ENCODE measurements at places on chromosomes 11 and 22.

GRCh38 chr22:30286813-30287647 is 2.3 kb downstream of the CASTOR1 start:
- DNase-seq = peak; percentile 73

GRCh38 chr11:120028897-120029258 is 109.0 kb downstream of the TRIM29 start:
- DNase-seq = no peak

GRCh38 chr11:87280143-87280542 is 242.4 kb downstream of the TMEM135 start:
- no peak for DNase-seq

DNA sequence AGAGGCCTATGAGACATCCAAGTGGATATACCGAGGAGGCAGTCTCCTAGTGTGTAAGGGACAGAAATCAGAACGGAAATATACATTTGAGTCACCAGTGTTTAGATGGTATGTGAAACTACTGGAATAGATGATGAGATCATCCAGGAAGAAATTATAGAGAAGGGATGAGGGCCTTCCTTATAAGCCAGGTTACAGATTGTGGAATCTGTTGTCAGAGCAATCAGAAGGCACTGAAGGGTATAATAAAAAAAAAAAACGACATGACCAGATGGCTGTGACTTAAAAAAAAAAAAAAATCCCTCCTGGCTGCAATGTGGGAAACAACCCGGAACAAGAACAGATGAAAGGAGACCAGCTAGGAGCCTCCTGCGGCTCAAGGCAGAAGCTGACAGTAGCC is 2.7 kb downstream of the MAJIN start:
- no peak for DNase-seq

DNA sequence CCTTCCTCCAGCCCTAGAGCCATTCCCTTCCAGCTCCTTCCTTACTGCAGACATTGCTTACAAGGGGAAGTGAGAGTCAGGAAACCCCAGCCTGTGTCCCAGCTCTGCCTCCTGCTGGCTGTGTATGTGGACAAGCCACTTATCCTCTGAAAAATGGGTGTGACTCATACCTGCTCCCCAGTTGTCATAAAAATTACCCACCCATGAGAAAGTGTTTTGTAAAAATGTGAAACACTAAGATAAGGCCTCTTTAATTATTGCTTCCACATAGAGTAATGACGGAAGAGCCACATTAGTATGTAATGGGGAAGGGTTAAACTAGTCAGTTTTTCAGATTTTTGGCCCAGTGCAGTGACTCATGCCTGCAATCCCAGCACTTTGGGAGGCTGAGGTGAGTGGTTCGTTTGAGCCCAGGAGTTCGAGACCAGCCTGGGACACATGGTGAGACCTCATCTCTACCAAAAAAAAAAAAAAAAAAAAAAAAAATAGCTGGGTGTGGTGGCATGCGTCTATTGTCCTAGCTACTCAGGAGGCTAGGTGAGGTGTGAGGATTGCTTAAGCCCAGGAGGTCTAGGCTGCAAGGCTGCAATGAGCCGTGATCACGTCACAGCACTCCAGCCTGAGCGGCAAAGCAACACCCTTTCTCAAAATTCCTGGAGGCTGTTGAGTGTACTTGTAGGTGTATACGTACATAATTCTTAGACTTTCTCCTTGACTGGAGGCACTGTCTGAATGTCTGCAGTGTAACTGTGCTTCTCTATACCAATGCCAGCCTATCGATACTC is 84.9 kb downstream of the CTTN start:
- DNase-seq = no peak

DNA sequence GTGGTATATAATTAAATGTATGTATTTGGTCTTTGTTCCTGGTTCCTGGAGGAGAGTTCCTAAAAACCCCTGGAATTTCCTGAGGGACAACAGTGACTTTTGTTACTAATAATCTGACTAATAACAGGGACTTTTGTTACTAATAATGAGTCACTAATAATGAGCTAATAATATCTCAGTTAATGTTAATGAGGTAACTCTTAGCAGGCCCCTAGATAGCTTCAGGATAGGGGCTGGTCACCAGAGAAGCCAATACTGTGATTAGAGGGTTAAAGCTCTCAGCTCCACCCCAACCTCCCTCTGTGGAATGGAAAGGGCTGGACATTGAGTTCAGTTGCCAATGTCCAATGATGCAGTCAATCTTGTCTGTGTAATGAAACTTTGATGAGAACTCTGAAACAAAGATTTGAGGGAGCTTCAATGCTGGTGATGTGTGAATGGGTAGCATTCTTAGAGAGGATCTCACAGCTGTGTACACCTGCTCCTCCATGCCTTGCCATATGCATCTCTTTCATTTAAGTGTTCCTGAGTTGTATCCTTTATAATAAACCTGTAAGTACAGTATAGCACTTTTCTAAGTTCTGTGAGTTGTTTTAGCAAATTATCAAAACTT is 1431.4 kb upstream of the TENM4 start:
- no peak for DNase-seq

GRCh38 chr22:39723899-39724351 is 153.4 kb downstream of the CACNA1I start:
- DNase-seq = no peak

- no peak for DNase-seq
These were observed 50.1 kb upstream of the MUC15 start for GRCh38 chr11:26622181-26622580.

DNA sequence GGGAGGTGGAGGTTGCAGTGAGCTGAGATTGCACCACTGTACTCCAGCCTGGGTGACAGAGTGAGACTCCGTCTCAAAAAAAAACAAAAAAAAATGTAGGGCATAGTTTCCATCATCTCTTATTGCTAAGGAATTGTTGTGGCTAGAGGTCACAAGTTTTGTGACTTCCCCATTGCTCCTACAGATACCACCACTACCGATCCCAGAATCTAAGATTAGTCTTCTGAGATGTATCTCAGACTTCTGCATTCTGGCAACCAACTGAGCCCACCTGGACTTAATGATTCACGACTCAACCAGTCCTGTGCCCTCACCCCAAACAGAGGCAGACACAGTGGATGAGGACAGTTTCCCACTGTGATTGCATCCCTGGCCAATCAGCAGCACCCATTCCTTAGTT is 148.9 kb downstream of the NECTIN1 start:
- DNase-seq = no peak

DNA sequence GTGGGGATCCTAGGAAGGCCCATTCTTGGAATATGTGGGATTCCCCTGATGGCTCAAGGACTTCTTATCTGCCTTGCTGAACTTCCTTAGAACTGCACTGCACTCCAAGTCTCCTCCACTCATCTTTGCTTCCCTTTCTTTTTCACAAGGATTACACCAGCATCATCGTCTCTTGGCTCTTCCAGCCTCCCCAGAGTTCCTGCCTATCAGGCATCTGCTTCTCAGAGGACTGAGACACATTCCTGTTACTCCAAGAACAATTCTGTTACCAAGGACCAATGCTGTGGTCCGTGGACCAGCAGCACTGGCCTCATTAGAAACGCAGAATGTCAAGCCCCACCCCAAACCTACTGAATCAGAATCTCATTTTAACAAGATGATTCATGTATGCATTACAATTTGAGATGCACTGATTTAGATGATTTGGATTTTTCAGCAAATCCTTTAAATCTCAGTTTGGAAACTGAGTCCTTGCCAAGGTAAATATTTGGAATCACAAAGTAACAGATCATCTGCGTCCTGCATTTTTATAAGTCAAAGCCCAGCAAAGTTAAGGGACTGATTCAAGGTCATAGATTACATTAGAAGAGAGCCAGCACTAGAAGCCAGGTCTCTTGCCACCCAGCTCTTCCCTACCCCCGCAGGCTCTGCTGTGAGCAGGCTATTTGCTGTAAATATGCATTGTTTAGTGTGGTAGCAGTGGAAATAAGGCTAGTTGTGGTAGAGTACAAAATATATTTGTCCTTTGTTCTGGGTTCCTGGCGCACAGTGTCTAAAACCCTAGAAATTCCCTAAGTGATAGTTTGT is 110.9 kb downstream of the SWAP70 start:
- DNase-seq = no peak

GRCh38 chr11:26143566-26144290 is 188.2 kb upstream of the ANO3 start:
- DNase-seq = no peak

DNA sequence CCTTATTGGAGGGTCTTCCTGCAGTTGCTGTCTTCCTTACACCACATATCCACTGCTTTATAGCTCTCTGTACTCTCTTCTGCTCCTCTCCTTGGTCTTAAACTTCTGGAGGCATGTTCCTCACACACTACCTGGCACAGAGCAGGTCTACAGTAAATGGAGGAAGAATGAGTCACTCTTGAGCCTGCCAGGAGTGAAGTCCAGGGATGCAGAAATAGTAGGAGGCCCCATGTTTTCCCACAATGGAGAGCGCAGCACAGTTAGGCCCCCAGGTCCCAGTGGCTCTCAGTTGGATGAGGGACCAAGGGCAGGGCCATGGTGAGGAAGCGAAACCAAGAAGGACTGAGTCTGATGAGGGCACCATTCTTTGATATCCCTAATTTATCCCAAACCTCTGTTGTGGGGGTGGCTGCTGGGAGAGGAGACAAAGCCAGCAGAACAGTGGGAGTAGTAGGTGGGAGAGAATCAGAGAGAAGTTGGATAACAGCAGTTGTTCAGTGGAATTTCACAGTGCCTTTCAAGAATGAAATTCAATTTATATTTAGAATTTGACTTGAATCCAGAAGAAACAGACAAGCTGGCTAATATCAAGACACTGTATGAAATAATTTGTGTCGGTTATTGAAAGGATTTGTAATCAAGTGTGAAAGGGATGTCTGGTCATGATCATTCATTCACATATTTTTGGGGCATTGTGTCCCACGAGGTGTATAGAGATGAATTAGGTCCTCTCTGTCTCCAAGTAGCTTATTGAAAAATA is 187.8 kb downstream of the HIPK3 start:
- peak; percentile 62 for DNase-seq

GRCh38 chr22:20582520-20583361 is 75.3 kb downstream of the MED15 start:
- no peak for DNase-seq

DNA sequence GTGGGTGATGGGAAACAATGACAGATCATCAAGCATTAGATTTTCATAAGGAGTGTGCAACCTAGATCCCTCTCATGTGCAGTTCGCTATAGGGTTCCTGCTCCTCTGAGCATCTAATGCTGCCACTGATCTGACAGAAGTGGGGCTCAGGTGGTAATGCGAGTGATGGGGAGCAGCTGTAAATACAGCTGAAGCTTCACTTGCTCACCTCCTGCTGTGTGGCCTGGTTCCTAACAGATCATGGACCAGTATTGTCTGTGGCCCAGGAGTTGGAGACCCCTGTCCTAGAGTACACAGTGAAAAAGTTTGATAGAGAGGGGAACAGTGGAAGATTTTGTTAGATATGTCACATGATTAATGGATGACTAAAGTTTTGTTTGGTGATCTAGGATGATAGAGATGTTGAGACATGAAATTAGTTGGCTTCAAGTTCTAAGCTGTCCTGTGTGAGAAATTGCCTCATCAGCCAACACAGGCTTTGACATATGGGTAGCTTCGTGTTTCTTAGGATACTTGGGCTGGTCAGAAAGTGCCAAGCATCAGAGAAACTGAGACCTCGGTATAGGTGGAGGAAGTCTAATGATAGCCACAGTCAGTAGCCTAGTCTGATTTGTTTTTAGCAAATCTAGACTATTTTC is 47.4 kb downstream of the ARHGEF12 start:
- no peak for DNase-seq

- no peak for DNase-seq
These were observed 211.9 kb downstream of the BLID start for GRCh38 chr11:121904148-121904547.

DNA sequence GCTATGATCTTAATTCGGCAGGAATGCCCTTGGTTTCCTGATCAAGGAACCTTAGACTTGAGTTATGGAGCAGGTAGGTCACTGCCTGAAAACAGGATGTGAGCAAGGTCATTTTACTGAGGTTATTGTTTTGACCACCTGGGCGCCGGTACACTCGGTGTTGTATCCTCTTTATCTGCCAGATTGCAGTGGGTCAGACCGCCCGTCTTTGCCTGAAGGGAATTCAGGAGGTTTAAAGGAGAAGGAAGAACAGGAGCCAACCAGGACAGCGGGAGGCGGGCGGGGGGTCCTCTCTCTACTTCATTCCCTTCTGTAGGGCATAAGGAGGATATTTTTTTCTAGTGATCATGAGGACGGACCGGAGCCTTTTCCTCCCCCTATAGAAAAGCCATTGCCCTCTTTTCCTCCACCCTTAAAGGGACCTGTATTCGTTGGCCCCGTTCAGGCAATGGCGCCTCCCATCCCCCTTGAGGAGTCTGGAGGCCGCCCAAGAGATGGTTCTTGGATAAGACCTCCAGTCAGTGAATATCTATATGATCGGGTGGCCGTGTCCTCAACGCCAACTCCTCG is 649 bp downstream of the MS4A15 start:
- DNase-seq = no peak

- no peak for DNase-seq
These were observed 906.2 kb downstream of the BRD1 start for GRCh38 chr22:48921411-48921903.

DNA sequence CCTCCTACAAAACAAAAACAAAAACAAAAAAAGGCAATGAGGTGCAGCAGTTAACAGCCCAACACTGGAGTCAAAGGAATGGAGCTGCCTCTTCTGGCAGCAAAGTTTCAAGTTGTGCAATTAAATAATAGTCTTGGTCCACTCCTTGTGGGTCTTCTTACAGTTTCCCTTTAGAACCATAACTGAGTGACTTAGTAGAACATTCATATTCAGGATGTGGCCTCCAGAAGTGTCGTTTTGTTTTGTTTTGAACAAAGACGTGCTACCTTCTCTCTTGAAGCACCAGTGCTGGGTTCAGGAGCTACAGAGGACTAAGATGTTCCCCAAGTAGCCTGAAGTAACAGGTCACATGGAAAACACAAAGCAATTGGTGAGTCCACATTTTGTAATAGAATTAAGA is 2.0 kb upstream of the JAML start:
- no peak for DNase-seq

- no peak for DNase-seq
These were observed 197.8 kb downstream of the CWF19L2 start for GRCh38 chr11:107259811-107260221.

DNA sequence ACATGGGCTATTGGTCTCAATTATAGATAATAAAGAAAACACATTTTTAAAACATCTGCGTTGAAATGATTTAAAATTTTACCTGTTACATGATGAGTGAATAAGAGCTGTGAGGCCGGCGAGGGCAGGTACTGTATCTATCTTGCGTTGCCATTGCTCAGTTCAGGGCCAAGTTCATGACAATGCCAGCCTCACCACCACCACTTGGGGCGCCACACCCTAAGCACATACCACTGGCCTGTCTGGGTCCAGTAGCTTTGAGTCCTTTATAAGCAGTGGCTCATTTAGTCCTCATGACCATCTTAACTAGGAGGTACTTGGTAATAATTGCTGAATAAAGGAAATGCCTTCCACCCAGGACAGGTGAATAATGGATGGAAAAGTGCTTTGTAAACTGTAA is 14.5 kb upstream of the MB start:
- DNase-seq = no peak

DNA sequence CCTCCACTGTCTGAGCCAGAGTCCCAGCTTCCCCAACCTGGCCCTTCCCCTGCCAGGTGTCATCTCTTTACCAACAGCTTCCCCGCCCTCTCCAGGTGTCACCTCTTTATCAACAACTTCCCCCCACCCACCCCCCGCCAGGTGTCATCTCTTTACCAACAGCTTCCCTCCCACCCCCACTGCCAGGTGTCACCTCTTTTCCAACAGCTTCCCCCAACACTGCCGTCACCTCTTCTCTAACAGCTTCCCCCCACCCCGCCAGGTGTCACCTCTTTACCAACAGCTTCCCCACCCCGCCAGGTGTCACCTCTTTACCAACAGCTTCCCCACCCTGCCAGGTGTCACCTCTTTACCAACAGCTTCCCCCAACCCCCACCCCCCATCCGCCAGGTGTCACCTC is 29.8 kb upstream of the TTLL12 start:
- no peak for DNase-seq
